Epithelial cell of proximal tubule (primary cell): ENCODE measurements at places on chromosomes 2 and 18. TPM values are rescaled to one million over a fixed set of nuclear protein-coding genes. Genes with fewer than 3 reads are reported as not detected.

ANKRD30B gene
- total RNA-seq: 0.14 and 0.17 TPM in 2 replicates

LYPD6B gene
- total RNA-seq: 1.1 and 2.7 TPM in 2 replicates

- DNase-seq: no peak
Measured at GRCh38 chr2:157466764-157467163, 22.9 kb upstream of the CYTIP start.

DNA sequence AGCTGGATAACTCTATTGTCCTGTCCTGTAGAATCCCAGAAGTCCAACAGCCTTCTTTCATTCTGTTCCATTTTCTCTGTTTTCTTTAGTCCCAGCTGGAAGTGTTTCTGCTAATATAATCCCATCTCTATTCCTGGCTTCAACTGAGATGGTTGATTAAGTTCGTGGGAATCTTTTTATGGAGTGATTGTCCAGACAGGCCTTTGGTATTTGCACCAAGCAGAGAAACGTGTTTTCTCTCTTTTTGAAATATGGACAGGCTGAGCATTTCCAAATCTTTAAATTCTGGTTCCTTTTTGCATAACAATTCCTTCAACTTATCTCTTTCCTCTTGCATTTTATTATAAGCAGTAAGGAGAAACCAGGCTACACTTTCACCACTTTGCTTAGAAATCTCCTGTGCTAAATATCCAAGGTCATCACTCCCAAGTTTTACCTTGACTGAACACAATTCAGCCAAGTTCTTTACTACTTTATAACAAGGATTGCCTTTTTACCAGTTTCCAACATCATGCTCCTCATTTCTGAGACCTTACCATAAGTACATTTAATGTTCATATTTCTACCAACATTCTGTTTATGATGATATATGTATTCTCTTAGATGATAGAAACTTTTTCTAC, 108.8 kb downstream of the ZFP36L2 start:
- no peak for DNase-seq

DNA sequence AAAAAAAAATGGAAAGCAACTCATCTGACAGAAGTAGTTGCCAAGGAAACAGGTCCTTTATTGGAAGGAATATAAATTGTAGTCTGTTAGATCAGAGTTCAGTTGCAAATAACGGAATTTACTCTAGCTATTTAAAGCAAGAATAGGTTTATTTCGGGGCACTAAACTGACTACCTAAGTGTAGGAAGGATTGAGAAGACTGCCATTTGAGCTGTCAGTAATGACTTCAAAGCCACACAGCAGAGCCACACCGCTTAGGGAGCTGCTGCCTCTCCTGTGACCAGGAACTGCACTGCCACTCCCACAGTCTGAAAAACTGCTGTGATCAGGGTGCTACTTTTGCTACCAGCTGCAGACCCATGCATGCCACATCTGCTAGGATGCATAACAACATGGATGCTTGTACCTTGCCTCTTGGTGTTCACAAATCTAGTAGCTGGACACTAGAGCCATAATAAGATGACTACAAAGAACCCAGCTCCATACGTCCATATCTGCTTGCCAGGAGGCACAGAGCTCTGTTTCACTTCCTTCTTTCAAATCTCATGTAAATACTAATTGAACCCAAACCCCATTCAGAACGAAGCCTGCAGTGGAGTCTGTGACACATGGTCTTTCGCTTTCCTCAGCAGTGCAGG, 2.2 kb downstream of the DSG2 start:
- DNase-seq: no peak

- DNase-seq: no peak
Measured at GRCh38 chr18:46278481-46279465, 174.6 kb downstream of the HAUS1 start.
